ENCODE measurements at places on chromosomes 6 and 20.

- no peak for DNase-seq
These were observed 107.0 kb downstream of the ESR1 start for GRCh38 chr6:151914484-151914883.

DNA sequence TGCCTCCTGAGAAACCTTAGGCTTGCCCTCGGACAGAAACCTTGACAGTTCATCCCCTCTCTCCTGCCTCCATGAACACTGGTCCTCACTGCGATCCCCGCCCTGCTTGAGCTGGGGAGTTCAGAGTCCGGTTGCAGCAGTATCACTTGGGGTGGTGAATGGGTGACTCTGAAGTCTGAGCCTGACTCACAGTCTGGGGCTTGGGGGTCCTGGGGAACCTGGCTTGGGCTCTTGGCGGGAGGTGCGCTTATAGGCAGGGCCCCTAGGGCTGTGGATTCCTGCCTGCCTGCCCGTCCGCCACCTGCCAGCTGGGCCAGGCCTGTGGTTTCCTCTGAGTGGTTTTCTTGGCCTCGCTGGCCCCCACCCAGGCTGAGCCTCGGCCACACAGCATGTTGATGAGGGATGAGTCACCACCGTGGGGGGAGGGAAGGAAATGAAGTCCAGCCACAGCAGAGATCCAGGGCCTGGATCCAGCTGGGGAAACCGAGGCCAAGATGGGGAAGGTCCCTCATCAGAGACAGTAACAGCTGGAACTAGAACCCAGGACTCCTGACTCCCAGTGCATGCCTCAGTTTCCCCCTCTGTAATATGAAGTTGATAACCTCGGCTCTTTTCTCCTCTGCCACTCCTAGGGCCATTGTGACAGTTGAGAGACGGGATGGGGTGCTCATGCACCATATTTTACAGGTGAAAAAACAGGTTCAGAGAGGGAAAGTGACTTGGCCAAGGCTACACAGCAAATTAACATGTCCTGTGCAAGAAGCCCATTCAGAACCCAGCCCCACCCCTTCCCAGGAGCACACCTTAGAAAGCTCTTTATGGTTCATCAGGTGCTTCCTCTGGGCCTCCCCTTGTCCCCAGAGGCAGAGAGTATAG is 9.2 kb downstream of the FOXS1 start:
- DNase-seq: peak; percentile 93

GRCh38 chr6:82337688-82338257 is 25.8 kb upstream of the TPBG start:
- no peak for DNase-seq

- no peak for DNase-seq
These were observed 29.0 kb downstream of the SEC63 start for GRCh38 chr6:107928984-107929383.

DNA sequence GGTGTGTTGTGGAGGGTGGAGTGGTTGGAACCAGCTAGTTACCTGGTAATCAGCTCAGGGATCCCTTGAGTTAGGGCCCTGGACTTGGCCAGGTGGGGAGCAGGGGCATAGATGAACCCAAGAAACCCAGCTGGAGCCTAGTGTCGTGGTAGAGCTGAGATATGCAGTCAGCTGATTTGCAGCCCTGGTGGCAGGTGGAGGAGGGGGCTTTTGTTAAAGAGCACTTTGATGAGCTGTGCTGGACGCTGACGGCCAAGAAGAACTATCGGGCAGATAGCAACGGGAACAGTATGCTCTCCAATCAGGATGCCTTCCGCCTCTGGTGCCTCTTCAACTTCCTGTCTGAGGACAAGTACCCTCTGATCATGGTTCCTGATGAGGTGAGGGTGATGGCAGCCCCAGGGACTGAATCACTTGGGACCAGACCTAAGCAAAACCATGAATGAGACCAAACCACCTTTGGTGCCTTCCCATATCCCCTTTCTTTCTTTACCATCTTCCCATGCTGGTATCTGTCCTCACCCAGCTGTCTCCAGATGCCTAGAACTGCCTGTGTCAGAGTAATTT is 12.7 kb downstream of the DEF6 start:
- no peak for DNase-seq

DNA sequence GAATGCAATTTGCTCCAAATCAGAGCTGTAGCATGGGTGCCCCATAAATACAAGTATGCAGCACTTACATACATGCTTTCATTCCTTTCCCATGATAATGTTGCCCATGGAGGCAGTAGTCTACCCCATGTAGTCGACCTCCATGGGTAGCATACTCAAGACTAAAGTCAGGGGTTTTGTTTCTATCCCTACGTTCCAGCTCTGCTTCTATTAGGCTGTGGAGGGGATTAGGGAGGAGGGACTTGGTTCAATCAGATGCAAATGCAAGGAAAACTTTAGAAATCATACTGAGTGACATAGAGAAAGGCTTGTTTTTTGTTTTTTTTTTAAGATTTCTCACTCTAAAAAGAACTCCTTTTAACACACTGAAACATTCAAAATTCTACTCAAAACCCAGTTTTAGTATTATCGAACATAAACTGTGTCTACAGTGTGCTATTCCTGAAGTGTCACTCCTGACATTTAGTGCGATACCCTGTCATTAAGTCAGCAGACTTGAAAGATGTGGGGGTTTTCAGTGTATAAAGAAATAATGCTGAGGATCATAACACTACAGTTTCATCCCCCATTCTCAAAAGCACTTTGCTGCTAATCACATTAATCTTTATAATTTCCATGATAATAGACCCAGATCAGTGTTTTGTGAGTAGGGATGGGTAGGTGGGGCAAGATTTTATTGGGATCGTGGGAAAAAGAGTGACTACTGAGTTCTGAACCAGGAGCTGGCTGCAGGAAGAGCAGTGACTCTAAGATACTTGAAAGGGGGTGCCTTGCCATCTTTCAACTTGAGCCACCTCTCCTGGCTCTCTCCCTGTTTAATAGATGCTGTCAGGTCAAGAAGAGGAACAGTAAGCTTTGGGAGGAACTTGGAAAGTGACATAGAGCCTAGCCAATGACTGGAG is 40.4 kb upstream of the SCML4 start:
- DNase-seq: no peak

DNA sequence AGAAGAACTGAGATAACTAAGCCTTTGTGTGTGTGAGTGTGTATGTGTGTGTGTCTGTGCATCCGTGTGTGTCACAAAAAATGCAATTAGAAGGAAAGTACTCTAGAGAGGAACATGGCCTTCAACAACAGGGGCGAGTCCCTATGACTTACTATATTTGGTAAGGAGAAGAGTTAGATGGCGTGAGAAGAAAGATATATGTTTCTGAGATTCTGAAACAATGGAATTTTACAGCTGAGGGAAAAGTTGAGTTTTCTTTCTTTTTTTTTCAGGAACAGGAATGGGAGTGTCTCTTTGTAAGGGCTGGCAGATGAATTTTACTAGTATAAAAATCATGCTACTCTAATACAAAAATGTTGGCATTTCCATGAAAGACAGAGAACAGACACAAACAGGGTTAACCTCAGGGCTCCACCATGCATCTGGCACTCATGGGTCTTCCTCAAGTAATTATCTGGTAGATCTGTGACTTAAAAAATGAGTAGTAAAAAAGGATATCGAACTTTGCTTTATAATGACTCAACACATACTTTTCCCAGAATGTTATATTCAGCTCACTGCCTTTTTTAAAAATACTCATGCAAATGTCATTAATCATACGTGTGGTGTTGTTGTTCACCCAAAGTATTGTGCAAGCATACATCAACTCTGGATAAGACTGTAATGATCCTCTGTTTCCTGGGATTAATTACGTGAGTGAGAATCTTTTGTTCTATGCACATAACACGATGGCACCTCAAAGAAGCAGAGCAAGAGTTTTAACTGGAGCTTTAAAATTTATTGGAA is 12.8 kb upstream of the SASH1 start:
- DNase-seq: no peak

GRCh38 chr6:41712651-41713103 is 22.7 kb downstream of the TFEB start:
- no peak for DNase-seq

DNA sequence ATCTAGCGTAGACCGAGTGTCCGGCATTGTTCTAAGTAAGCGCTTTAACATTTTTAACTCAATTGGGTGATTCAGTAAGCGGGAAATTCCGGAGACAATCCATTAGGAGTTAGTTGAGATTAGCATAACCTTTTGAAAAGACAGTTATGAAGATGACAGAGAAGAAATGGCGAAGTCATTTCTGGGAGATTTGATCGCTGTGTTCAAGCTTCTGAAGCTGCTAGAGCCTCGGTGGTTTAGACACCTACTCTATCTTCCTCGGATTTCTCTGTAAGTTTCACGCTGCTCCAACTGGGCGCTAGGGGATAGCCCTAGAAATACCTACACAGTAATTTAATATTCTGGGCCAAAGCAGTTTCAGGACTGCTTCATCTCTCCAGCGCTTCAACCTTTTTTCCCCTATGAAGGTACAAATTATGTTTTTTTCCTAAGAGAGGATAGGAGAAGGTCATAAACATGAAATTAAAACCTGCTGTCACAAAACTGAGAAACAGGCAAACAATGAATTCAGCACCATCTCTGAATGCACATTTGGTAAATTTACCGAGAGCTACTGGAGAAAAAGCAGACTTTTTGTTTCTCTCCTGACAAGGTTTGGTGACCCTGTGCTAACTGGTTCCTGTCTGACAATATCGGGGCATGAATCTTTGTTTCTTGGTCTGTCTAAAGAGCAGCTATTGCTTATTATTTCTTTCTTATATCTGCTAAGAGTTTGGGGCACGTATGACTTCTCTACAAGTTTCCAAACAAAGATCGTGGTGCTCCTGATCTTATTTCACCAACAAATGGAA is 22.4 kb downstream of the ZNF311 start:
- DNase-seq: peak; percentile 84

- DNase-seq: no peak
These were observed 33.2 kb upstream of the NCOA3 start for GRCh38 chr20:47468290-47469050.

DNA sequence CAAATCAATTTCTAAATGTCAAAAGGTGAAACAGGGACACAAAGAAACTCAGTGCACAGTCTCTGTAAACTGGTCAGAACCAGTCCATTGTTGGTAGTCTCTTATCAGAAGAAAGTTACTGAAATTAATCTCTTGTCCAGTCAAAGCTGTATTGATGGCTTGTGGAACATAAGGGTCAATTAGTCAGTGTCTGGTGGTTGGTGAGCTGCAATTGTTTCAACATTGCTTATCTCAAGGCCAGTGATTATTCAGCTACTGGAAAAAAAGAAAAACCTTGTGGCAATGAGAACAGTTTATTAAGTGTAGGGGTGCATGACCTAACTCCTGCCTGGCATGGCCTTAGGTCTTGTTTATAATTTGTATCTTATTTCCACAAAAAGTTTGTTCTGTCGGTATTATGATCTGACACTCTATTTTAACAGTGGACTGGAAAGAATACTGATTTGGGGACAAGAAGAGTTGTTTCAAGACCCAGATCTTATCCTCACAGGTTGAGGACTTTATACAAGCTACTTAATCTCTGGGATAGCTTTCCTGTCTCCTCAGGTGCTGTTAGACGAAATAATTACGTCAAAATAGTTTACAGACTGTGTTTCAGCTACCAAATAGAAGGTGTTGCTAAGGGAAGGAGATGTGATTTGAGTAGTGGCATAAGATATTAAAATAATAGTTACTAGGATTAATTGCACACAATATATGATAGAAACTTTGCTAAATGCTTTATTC is 520.0 kb upstream of the IRAK1BP1 start:
- no peak for DNase-seq

DNA sequence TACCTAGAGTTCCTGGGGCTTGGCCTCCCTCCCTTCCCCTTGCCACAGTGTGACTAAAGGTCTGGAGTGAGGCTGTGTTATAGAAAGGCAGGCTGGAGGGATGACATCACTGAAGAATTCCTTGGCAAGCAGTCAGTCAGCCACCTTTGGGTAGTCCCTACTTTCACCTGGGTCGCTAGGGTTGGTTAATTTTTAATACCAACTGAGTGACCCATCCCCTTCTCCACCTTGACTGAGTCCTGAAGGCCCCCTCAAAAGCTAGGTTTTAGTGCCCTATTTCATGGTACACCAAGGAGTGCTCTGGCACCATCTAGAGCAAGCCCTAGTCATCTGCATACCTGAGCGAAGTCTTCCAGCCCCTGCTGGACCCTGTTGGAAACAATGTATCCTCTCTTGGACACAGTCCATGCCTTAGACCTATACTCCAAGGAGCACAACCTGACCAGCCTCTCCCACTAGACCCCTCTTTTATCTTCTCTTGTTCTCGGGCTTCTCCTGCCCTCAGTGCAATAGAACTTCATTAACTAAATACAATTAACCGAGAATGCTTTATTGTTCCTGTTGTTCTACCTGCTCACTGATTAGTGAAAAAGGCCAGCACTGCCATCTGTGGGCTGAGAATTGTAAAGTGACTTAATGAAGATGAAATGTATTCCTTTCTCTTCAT is 44.6 kb downstream of the RIN2 start:
- DNase-seq: peak; percentile 42

- DNase-seq: no peak
These were observed 100.8 kb upstream of the GPR6 start for GRCh38 chr6:109877028-109878004.

- DNase-seq: peak; percentile 33
These were observed 6.9 kb upstream of the OCSTAMP start for GRCh38 chr20:46557231-46557956.

GRCh38 chr6:74899416-74899815 is 306.4 kb downstream of the COL12A1 start:
- no peak for DNase-seq

DNA sequence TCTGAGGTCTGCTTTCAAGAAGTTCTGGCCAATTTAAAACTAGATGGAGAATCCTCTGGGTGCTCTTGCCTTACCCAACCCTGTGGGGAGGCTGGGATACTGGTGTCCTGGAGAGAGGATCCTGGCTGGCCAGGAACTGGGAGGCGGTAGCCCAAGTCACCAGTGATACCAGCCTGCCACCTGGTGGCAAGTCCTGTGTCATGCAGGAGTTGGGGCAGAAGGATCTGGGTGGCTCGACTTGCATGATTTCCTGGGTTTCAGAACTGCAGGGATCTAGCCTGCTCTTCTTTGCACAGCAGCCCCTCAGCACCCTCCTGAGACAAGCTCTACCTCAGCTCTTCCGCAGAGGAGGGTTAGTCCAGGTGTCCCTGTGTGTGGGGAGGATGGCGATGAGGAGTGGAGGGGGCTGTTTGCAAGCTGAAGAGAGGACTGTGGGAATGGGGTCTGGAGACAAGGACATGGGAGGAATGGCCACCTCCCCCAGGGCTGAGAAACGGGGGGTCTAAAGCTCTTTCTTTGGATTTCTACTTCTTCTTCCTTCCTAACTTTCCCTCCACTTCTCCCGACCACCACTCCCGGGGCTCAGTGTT is 4.2 kb downstream of the KCNK17 start:
- no peak for DNase-seq

GRCh38 chr20:50215101-50215690 is 24.6 kb downstream of the CEBPB start:
- no peak for DNase-seq

All from SW 1271 (cell line).